ENCODE measurements at places on chromosomes 6 and 20. TPM values are rescaled to one million over a fixed set of nuclear protein-coding genes. Genes with fewer than 3 reads are reported as not detected.

Gene SLC17A1
- total RNA-seq: not detected

Gene DDO
- not detected for total RNA-seq

Gene MBOAT1
- total RNA-seq: 7.7 TPM

Gene GPSM3
- 12.9 TPM for total RNA-seq

Gene HSD17B8
- total RNA-seq: 6.3 TPM

Gene CST2
- total RNA-seq: 0.62 TPM

Gene MEI4
- 0.45 TPM for total RNA-seq

Gene FGD2
- not detected for total RNA-seq

- no peak overlapping the region for H3K27ac ChIP-seq
- DNase-seq: no peak
- no peaks in the 10 kb centered on the region for H3K4me1 ChIP-seq
- H3K4me3 ChIP-seq: no peak overlapping the region
- H3K36me3 ChIP-seq: no peaks in the 10 kb centered on the region
These were observed 193.3 kb downstream of the CLIC5 start for GRCh38 chr6:45822246-45822812.

- H3K4me3 ChIP-seq: no peak overlapping the region
- H3K27me3 ChIP-seq: no peaks in the 10 kb centered on the region
- H3K27ac ChIP-seq: no peak overlapping the region
- DNase-seq: peak; percentile 36
These were observed 15.2 kb downstream of the TAF4 start for GRCh38 chr20:62050166-62051120.

GRCh38 chr6:142011156-142011555, 121.6 kb upstream of the GJE1 start:
- H3K27me3 ChIP-seq: no peaks in the 10 kb centered on the region
- peaks cover 6% of the 10 kb centered on the region for H3K4me1 ChIP-seq
- no peaks in the 10 kb centered on the region for H3K36me3 ChIP-seq
- H3K27ac ChIP-seq: no peak overlapping the region
- H3K4me3 ChIP-seq: no peak overlapping the region

DNA sequence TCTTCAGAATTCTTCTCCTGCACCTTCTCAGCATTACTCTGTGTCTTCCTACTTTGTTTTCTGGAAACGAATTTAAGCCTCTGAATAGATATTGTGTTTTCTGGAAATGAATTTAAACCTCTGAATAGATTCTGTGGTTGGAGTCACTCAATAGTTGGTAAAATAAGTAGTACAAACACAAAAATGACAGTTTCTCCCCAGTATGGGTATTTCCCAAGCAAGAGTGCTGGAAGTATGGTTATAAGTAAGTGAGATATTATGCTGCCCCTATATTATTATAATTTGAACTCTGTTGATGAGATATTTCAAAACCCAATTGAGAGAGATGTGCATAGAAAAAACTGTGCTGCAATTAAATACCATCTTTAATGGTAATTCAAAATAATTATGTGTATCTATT, 94.9 kb downstream of the TINAG start:
- no peak for DNase-seq
- no peak overlapping the region for H3K4me3 ChIP-seq
- no peak overlapping the region for H3K27ac ChIP-seq
- H3K4me1 ChIP-seq: no peaks in the 10 kb centered on the region
- no peaks in the 10 kb centered on the region for H3K36me3 ChIP-seq

DNA sequence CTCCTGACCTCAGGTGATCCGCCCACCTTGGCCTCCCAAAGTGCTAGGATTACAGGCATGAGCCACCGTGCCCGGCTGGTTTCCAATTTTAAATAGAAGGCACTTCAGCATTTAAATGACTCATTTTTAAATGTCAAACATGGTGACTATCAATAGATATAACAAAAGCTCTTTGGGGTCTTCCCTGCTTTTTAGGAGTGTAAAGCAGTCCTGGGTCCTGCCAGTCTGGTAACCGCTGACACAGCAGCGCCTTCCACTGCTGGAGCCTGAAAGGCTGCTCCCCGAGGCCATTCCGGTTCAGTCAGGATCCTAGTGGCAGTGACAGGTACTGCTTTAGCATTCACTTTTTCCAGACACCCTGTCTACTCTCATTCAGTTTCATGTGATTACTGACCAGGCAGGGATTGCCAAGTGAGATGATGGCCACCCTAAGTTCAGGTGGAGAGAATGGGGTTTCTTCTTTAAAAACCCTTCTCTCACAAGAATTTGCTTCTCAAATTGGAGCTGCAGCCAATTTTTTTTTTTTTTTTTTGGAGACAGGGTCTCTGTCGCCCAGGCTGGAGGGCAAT, 5.1 kb downstream of the DIDO1 start:
- no peak overlapping the region for H3K4me3 ChIP-seq
- no peak overlapping the region for H3K27ac ChIP-seq
- H3K36me3 ChIP-seq: peaks cover 11% of the 10 kb centered on the region

- H3K4me1 ChIP-seq: no peaks in the 10 kb centered on the region
- no peak overlapping the region for H3K4me3 ChIP-seq
- H3K36me3 ChIP-seq: no peaks in the 10 kb centered on the region
These were observed 668.0 kb upstream of the FLRT3 start for GRCh38 chr20:15005300-15005986.

- DNase-seq: no peak
- H3K4me3 ChIP-seq: no peak overlapping the region
- H3K27ac ChIP-seq: no peak overlapping the region
- H3K36me3 ChIP-seq: no peaks in the 10 kb centered on the region
- H3K4me1 ChIP-seq: no peaks in the 10 kb centered on the region
- H3K27me3 ChIP-seq: no peaks in the 10 kb centered on the region
These were observed 43.5 kb downstream of the PERP start for GRCh38 chr6:138063726-138064125.

GRCh38 chr20:12241065-12241464, 323.4 kb downstream of the BTBD3 start:
- no peak overlapping the region for H3K27ac ChIP-seq
- no peak overlapping the region for H3K4me3 ChIP-seq
- H3K36me3 ChIP-seq: no peaks in the 10 kb centered on the region
- no peaks in the 10 kb centered on the region for H3K27me3 ChIP-seq

GRCh38 chr6:498795-499231, 107.3 kb downstream of the IRF4 start:
- no peaks in the 10 kb centered on the region for H3K4me1 ChIP-seq
- H3K4me3 ChIP-seq: no peak overlapping the region
- H3K36me3 ChIP-seq: peaks cover 25% of the 10 kb centered on the region
- H3K27ac ChIP-seq: no peak overlapping the region
- H3K27me3 ChIP-seq: no peaks in the 10 kb centered on the region
- no peak for DNase-seq

DNA sequence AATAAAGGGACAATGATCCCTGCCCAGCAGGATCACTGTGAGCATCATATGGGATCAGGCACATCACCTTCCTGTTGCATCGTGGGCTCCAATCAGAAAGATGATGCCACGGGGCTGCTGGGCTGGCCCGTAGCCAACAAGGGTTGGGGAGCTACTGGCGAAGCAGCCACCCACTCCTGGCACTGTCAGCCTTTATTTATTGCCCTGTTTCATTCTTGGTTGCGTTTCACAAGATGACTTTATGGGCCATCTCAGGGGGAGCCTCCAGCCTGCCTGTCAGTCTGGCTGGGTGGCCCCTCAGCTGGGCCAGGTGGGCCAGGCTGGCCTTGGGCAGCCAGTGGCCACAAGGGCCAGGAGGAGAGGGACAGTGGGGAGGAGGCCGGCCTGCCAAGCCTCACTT, 17.3 kb downstream of the VSTM2L start:
- no peak overlapping the region for H3K27ac ChIP-seq
- no peak for DNase-seq
- H3K36me3 ChIP-seq: no peaks in the 10 kb centered on the region
- no peak overlapping the region for H3K4me3 ChIP-seq
- no peaks in the 10 kb centered on the region for H3K27me3 ChIP-seq

GRCh38 chr20:35716330-35716729, 17.1 kb downstream of the ROMO1 start:
- H3K4me1 ChIP-seq: no peaks in the 10 kb centered on the region
- no peak overlapping the region for H3K4me3 ChIP-seq
- H3K36me3 ChIP-seq: peaks cover 97% of the 10 kb centered on the region

DNA sequence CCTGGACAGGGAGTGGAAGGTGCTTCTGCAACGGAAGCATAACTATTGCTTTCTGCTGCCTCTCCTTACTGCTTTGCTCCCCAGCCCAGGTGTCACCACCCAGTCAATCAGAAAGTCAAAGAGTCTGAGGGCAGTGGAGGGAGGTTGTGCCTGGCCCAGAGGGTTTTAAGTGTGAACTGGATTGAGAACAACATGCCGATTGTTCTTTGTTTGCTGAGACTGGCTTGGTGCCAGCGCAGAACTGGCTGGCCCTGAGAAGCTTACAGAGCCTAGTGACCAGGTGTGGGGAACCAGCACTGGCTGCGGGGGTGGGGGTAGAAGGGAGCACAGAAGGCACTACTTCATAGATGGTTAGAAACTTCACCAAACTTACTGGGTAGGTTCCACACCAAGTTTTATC, 31.1 kb upstream of the ENPP4 start:
- H3K27ac ChIP-seq: no peak overlapping the region
- H3K4me1 ChIP-seq: peaks cover 3% of the 10 kb centered on the region
- no peaks in the 10 kb centered on the region for H3K36me3 ChIP-seq
- no peaks in the 10 kb centered on the region for H3K27me3 ChIP-seq
- no peak overlapping the region for H3K4me3 ChIP-seq
- DNase-seq: no peak

DNA sequence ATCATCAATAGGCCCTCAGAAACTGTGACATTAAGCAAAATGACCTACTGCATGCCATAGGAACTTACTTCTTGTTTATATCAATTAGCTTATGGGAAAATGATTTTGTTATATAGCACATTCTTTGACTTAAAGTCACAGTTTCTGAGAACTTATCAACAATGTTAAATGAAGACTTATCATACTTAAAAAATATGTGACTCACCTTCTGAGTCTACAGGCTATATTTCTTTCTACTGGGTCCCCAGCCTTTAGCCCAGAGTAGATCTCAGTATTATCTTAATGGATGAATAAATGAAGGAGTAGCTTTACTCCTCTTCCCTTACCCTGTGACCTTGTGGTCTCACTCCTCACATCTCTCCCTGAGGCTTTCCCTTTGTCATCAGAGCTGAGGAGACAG, 180.2 kb downstream of the MAFB start:
- no peak overlapping the region for H3K27ac ChIP-seq
- H3K4me3 ChIP-seq: no peak overlapping the region

GRCh38 chr6:2244261-2245102, 923 bp downstream of the GMDS start:
- H3K4me1 ChIP-seq: no peaks in the 10 kb centered on the region
- H3K27me3 ChIP-seq: no peaks in the 10 kb centered on the region
- H3K36me3 ChIP-seq: no peaks in the 10 kb centered on the region

DNA sequence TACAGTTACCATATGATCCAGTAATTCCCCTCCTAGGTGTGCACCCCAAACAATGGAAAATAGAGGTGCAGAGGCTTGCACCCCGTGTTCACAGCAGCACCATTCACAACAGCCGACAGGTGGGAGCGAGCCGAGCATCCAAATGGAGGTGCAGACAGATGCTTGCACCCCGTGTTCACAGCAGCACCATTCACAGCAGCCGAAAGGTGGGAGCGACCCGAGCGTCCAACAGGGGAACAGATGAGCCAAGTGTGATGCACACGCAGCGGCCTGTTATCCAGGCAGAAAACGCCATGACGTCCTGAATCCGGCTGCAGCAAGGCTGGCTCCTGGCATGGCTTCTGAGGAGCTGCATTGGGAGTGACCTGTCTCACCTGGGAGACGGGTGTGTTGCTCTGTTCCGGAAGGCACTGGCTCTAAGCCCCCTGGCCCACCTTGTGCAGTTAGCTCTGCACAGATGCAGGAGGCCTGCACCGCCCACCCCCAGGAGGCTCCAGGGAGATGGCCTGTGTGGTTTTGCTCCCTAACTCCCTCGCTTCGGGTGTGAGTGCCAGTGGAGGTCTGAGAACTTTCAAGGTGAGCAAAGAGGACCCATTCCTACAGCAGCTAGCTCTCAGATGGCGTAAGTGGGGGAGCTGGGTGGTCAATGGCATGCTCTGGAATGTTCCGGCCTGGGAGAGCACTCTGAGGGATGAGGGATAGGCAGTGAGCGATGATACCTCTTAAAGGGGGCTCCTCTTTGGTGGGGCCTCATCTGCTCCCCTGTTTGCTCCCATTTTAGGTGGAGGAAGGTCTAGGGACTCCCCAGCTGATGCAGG, 47.8 kb upstream of the FRMD1 start:
- peak; percentile 41 for DNase-seq
- peaks cover 18% of the 10 kb centered on the region for H3K4me1 ChIP-seq
- H3K4me3 ChIP-seq: no peak overlapping the region
- H3K36me3 ChIP-seq: no peaks in the 10 kb centered on the region

DNA sequence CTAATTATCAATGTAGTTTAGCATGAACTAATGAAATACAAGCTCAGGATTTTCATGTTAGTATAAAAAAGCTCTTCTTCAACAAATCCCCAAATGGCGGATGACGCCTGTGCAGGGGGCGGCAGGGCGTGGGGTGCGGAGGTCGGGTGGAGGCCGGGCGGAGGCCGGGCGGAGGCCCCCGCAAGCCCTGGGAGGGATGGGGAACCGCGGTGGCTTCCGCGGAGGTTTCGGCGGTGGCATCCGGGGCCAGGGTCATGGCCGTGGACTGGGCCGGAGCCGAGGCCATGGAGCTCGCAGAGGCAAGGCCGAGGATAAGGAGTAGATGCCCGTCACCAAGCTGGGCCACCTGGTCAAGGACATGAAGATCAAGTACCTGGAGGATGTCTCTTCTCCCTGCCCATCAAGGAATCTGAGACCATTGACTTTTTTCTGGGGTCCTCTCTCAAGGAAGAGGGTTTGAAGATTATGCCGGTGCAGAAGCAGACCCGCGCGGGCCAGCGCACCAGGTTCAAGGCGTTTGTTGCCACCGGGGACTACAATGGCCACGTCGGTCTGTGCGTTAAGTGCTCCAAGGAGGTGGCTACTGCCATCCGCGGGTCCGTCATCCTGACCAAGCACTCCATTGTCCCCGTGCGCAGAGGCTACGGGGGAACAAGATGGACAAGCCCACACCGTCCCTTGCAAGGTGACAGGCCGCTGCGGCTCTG, 10.4 kb upstream of the EIF2S2 start:
- H3K36me3 ChIP-seq: no peaks in the 10 kb centered on the region
- H3K27me3 ChIP-seq: no peaks in the 10 kb centered on the region
- H3K4me1 ChIP-seq: peaks cover 3% of the 10 kb centered on the region
- no peak overlapping the region for H3K4me3 ChIP-seq
- no peak overlapping the region for H3K27ac ChIP-seq

GRCh38 chr6:162899148-162899547, 171.4 kb downstream of the PACRG start:
- DNase-seq: peak; percentile 56
- no peak overlapping the region for H3K4me3 ChIP-seq
- H3K27me3 ChIP-seq: no peaks in the 10 kb centered on the region
- no peaks in the 10 kb centered on the region for H3K36me3 ChIP-seq
- H3K4me1 ChIP-seq: no peaks in the 10 kb centered on the region

- no peaks in the 10 kb centered on the region for H3K36me3 ChIP-seq
- H3K27me3 ChIP-seq: no peaks in the 10 kb centered on the region
- H3K4me3 ChIP-seq: no peak overlapping the region
- no peak for DNase-seq
These were observed 62.1 kb downstream of the FOXO3 start for GRCh38 chr6:108622641-108623298.
